ENCODE measurements at places on chromosomes 2 and 18. TPM values are rescaled to one million over a fixed set of nuclear protein-coding genes. Genes with fewer than 3 reads are reported as not detected.

Gene B4GALT6
- total RNA-seq: 2.0 TPM

Gene ZSWIM2
- total RNA-seq: not detected

Gene CYP20A1
- 29.3 TPM for total RNA-seq

Gene HOXD11
- total RNA-seq: not detected

Gene ELOA2
- total RNA-seq: not detected

Gene POTEC
- not detected for total RNA-seq

Gene MPPE1
- 64.0 TPM for total RNA-seq

Gene UGT1A1
- total RNA-seq: not detected

Gene PTPRN
- total RNA-seq: not detected

Gene APCDD1
- not detected for total RNA-seq

Gene OSR1
- total RNA-seq: not detected

Gene HOXD12
- total RNA-seq: not detected

- H3K27me3 ChIP-seq: no peaks in the 10 kb centered on the region
- no peaks in the 10 kb centered on the region for H3K36me3 ChIP-seq
- H3K4me3 ChIP-seq: no peak overlapping the region
- H3K27ac ChIP-seq: no peak overlapping the region
- H3K4me1 ChIP-seq: no peaks in the 10 kb centered on the region
Observed at GRCh38 chr2:15750433-15750814, 158.8 kb downstream of the DDX1 start.

- no peaks in the 10 kb centered on the region for H3K36me3 ChIP-seq
- no peak overlapping the region for H3K4me3 ChIP-seq
- DNase-seq: no peak
- H3K4me1 ChIP-seq: no peaks in the 10 kb centered on the region
- H3K27me3 ChIP-seq: no peaks in the 10 kb centered on the region
Observed at GRCh38 chr2:240363746-240364581, 71.5 kb upstream of the GPC1 start.

- H3K4me1 ChIP-seq: no peaks in the 10 kb centered on the region
- H3K27ac ChIP-seq: no peak overlapping the region
- no peak for DNase-seq
- no peaks in the 10 kb centered on the region for H3K36me3 ChIP-seq
Observed at GRCh38 chr2:45681675-45682074, 30.2 kb downstream of the PRKCE start.

DNA sequence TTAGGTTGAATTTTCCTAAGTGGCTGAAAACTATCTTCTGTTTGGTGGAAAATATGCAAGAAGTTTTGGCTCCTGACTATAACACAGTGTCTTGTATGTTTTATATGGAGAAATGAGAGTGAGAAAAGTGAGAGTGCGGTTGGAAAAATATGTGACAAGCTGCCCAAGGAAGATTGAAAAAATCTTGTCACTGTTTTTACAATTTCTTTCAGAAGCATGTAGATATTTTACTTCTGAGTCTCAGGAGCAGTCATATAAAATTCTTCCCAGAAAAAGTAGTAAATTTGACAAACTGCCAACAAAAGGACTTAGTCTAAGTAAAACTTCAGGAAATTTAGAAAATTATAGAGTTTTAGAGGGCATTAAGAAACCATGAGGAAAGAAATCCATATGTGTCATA is 19.4 kb upstream of the RMND5A start:
- H3K36me3 ChIP-seq: peaks cover under 1% of the 10 kb centered on the region
- peaks cover 10% of the 10 kb centered on the region for H3K4me1 ChIP-seq

GRCh38 chr18:56962322-56962721 is 184.6 kb upstream of the BOD1L2 start:
- no peak overlapping the region for H3K27ac ChIP-seq
- peaks cover 6% of the 10 kb centered on the region for H3K36me3 ChIP-seq
- H3K27me3 ChIP-seq: no peaks in the 10 kb centered on the region
- H3K4me3 ChIP-seq: no peak overlapping the region
- H3K4me1 ChIP-seq: no peaks in the 10 kb centered on the region

DNA sequence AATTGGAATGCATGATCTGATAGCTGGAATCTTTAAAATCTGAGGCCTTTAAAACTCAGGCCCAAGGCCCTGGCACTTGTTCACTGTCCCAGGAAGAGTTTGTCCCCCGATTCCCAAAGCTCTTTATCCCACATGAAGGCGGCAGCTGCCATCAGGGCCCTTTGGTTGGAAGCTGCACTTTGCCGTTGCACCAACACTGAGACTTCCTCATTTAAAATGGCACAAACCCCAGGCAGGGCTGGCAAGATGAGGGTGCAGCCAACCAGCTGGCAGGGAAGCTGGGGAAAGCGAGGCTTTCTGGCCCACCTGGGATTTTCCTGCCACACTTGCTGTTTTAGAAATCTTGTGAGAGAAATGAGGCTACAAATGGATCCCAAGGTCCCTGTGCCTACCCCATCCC is 6.3 kb downstream of the FLACC1 start:
- H3K27me3 ChIP-seq: no peaks in the 10 kb centered on the region
- H3K4me3 ChIP-seq: no peak overlapping the region
- peaks cover 25% of the 10 kb centered on the region for H3K36me3 ChIP-seq
- no peak for DNase-seq

GRCh38 chr2:189285962-189286645 is 106.5 kb upstream of the COL5A2 start:
- H3K27me3 ChIP-seq: no peaks in the 10 kb centered on the region
- no peaks in the 10 kb centered on the region for H3K36me3 ChIP-seq
- no peak for DNase-seq
- peaks cover 4% of the 10 kb centered on the region for H3K4me1 ChIP-seq
